H1 (cell line): ENCODE measurements at places on chromosomes 3 and 15.

DNA sequence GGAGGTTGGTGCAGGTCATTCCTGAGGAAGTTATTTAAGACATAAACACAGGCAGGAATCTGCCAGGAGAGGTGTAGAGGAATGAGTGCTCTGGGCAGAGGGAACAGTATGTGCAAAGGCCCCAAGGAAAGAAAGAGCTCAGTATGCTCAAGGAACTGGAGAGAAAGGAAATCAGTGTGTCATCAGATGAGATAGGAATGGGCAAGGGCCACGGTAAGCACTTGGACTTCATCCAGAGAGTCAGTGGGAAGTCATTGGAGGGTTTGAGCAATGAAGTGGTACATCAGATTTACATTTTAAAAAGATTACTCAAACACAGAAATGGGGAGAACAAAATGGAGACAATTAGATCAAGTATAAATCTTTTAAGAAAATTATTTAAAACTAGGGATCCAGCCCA is 272.2 kb downstream of the ADAMTSL3 start:
- DNase-seq: no peak
- no peaks in the 10 kb centered on the region for H3K4me1 ChIP-seq

GRCh38 chr3:177905173-177906125 is 630.8 kb upstream of the KCNMB2 start:
- DNase-seq: no peak
- H3K4me3 ChIP-seq: no peak overlapping the region
- no peaks in the 10 kb centered on the region for H3K36me3 ChIP-seq
- no peaks in the 10 kb centered on the region for H3K4me1 ChIP-seq
- H3K27ac ChIP-seq: no peak overlapping the region

- no peak overlapping the region for H3K4me3 ChIP-seq
- H3K27ac ChIP-seq: no peak overlapping the region
- H3K27me3 ChIP-seq: no peaks in the 10 kb centered on the region
- no peaks in the 10 kb centered on the region for H3K36me3 ChIP-seq
- DNase-seq: no peak
Observed at GRCh38 chr3:99607151-99607550, 31.2 kb upstream of the COL8A1 start.

DNA sequence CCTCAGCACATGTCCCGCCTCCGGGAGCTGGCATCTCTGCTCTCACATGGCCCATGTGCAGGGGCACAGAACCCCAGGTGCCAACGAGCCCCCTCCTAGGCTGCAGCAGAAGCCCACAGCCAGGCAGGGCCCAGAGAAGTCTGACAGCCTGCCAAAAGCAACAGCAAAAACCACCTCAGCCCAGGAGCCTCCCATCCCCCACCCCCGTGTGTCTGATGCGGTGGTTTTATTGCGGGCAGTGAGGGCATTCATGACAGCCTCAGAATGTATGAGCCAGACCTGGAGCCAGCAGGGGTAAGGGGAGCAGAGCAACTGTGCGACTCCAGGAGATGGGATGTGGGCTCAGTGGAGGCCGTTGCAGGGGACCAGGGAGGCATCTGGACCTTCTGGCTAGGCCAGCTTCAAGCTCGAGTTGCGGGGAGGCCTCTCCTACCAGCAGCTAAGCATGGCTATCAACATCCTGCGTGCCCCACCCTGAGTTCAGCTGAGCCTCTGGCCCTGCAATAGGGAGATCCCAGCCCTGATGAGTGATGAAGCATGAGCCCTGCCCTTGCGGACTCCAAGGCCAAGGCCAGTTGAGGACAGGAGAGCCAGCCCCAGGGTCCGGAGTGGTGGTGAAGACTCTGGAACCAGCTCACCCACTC is 52.5 kb downstream of the CYP11A1 start:
- H3K4me1 ChIP-seq: peaks cover 2% of the 10 kb centered on the region
- H3K4me3 ChIP-seq: no peak overlapping the region
- H3K36me3 ChIP-seq: no peaks in the 10 kb centered on the region

DNA sequence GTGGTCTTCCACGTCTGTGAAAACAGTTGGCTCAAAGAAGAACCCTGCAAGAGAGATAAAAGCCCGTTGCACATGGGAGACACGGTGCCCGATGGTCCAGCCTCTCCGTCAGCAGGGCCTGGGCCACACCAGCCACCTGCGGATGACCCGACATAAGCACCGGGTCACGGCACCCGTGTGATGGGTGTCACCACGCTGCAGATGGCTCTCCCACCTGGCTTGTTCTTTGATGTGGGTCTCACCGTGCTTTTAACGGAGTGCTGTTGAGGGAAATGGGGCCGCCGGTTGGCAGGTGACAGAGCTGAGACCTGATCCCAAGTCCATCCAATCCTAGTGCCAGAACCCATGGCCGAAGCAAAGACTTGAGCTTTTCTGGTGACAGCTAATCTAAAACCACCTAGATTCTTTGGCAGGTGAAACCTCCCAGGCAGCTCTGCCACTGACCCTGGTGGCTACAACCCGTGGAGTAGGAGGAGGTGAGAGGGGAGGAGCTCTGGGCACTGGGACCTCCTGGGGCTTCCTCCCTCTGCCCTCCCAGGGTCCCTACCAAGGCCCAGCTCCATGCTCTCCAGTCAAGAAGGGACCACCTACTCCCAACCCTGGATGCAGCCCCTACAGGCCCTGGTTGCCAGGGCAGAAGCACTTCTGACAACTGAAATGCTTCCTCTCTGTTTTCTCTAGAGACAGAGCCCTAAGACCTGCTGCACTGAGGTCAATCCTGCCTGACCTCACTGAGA is 23.4 kb upstream of the SLC41A3 start:
- DNase-seq: peak; percentile 13
- no peaks in the 10 kb centered on the region for H3K4me1 ChIP-seq
- H3K4me3 ChIP-seq: no peak overlapping the region
- H3K36me3 ChIP-seq: no peaks in the 10 kb centered on the region
- H3K27ac ChIP-seq: no peak overlapping the region
- H3K27me3 ChIP-seq: no peaks in the 10 kb centered on the region

- H3K4me1 ChIP-seq: peaks cover 13% of the 10 kb centered on the region
- H3K36me3 ChIP-seq: no peaks in the 10 kb centered on the region
- no peak overlapping the region for H3K4me3 ChIP-seq
- no peak for DNase-seq
Observed at GRCh38 chr3:129586746-129587430, 19.6 kb downstream of the PLXND1 start.
